NCI-H524 treated with DMSO at 0.1 percent for 48 hours (cell line): ENCODE measurements at places on chromosomes 4 and X.

DNA sequence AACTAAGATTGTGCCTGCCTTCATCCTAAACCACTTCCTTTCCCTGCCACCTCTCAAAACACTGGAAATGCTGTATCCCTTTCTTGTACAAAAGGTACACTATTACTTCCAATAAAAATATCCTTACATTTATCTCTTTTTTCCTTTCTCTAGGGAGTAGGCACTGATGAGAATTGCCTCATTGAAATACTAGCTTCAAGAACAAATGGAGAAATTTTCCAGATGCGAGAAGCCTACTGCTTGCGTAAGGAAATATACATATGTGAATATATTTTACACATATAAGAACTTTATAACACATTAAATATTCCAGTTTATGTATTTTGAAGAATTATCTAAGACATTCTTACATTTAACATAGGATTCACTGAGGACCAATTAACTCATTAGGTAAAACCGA lies 71.7 kb downstream of the ANXA10 start:
- DNase-seq: no peak

GRCh38 chrX:45351478-45351877 lies 150.8 kb upstream of the DIPK2B start:
- no peak for DNase-seq

DNA sequence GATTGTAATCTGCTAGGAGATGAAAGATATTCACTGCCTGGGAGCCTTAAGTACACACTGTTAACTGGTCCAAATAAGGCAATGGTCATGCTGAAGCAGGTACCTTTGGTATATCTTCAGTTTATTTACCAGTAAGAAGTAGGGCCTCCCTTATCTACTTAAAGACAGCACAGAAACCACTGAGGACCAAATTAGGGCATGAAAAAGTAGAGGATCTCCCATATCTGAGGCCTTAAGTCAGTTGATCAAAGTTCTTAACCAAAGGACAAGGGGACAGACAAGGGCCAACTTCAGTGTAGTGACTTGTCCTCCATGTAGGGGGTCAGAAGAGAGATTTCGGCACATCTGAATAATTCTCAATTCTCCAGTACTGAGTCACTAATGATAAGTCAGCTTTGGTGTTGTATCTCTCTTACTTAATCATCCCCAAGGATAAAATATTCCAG lies 59.1 kb downstream of the AMELX start:
- no peak for DNase-seq

DNA sequence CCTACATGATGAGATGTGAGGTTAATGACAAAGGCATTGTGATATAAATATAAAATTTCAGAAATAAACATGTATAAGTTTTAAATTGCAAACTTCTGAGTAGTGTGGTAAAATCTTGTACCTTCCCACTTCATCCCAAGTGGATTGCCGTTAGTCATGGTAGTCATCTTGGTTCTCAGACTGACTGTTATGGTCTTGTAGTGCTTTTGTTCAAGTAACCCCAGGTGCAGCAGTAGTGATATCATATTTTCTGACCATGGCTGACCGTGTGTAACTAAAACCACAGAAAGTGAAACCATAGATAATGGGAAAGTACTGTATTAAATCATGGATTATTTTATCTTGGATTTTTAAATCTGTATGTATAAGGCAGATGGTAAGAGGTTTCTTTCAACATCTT lies 74.8 kb upstream of the SLIT2 start:
- DNase-seq: no peak

DNA sequence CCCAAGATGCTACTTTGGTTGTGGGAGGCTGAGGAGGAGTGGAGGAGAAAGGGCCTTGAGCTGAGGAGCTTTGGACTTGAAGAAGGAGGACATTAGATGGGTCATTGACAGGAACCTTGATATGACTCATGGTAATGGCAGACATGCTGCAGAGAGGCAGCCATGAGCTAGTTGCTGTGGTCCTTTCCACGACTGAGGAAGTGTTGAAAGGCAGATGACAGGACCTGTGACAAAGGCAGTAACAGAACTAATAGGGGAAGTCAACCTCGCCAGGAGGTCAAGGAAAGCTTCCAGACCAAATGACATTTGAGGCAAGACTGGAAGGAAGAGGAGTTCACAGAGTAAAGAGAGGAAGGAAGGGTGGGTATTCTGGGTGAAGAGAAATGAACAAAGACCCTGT lies 7.6 kb upstream of the XPNPEP2 start:
- DNase-seq: no peak

DNA sequence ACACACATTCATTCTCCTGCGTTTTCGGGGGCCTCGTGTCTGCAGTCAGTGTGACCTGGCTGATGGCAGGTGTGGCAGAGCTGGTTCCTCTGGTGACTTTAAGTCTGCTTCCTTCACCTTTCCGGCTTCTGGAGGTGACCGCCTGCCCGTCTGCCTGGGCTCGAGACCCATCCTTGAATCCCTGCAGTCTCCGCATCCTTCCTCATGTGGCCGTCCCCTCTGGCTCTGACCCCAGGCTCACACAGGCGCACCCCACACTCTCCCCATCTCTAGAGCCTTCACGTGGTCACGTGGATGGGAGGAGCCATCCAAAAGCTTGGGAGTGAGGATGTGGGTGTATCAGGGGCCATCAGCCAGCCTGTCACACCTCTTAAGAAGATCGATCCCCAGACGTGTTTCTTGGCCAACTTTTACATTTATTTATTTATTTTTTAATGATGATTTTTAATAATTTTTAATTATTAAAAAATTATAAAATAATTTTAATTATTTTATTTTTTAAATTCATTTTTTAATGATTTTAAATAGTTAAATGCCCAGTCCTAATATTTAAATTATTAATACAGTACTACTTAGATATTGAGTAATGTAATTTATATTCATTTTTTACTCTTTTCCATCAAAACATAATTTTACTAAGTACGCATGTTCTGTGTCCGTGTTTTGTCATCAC lies 20.9 kb downstream of the RGS12 start:
- DNase-seq: no peak

DNA sequence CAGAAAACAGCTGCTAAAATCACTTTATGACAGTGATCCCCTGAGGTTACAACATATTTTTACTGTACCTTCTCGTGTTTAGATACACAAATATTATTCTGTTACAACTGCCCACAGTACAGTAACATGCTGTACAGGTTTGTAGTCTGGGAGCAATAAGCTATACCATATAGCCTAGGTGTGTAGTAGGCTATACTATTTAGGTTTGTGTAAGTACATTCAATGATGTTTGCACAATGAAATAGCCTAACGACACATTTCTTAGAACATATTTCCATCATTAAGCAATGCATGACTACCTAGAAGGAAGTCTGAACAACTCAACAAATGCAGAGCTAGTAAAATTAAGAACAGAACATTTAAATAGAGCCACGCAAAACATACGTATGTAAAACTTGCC lies 112.7 kb downstream of the ZAR1 start:
- no peak for DNase-seq

- DNase-seq: no peak
These were observed 256.8 kb upstream of the VCX start for GRCh38 chrX:7586126-7586525.

DNA sequence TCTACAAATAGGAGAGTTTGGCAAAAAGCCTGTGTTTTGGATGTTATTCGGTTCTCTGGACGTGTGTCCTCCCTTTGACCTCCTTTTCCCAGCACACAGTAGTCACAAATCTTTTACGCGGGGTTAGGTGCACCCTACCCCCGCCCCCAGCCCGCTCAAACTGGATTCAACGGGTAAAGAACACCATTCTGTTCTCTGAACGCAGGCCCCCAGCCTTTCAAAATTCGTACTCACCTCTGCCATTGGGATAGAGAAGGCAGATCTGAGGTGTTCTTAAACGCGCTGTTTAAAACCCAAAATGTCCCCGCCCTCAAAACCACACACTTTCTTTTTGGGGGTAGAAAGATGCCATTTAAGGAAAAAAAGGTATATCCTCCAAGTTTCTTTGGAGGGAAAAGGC lies 2.7 kb downstream of the LEF1 start:
- DNase-seq: no peak

DNA sequence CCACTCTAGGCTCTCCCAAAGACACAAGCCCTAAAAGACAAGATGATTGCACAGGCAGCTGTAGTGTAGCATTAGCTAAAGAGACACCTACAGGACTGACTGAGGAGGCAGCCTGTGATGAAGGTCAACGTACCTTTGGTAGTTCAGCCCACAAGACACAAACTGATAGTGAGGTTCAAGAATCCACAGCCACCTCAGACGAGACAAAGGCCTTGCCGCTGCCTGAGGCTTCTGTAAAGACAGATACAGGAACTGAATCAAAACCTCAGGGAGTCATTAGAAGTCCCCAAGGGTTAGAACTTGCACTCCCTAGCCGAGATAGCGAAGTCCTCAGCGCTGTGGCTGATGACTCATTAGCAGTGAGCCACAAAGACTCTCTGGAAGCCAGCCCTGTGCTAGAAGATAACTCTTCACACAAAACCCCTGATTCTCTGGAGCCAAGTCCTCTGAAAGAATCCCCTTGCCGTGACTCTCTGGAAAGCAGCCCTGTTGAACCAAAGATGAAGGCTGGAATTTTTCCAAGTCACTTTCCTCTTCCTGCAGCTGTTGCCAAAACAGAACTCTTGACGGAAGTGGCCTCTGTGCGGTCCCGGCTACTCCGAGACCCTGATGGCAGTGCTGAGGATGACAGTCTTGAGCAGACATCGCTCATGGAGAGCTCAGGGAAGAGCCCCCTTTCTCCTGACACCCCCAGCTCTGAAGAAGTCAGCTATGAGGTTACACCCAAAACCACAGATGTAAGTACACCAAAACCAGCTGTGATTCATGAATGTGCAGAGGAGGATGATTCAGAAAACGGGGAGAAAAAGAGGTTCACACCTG lies 306.3 kb downstream of the ANK2 start:
- DNase-seq: no peak

- DNase-seq: no peak
These were observed 108.3 kb downstream of the CDS1 start for GRCh38 chr4:84691170-84691691.

DNA sequence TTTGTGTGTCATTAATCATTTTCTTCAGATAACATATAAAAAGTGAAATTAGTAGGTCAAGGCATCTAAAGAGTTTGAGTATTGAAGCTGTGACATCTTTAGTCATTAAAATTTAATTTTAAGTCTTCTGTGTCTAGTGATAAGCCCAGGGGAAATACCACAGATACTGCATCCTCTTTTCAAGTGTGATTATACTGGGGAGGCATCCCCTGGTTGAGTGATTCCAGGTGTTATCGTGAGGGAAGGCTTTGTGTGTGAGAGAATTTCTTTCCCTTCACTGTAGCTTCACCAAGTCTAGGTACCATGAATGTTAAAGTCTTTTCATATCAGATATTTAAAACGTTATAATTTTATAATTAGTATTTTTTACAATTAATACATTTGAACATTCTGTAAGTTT lies 193.4 kb downstream of the FRAS1 start:
- no peak for DNase-seq

- no peak for DNase-seq
These were observed 25.6 kb upstream of the TADA2B start for GRCh38 chr4:7017446-7018048.

DNA sequence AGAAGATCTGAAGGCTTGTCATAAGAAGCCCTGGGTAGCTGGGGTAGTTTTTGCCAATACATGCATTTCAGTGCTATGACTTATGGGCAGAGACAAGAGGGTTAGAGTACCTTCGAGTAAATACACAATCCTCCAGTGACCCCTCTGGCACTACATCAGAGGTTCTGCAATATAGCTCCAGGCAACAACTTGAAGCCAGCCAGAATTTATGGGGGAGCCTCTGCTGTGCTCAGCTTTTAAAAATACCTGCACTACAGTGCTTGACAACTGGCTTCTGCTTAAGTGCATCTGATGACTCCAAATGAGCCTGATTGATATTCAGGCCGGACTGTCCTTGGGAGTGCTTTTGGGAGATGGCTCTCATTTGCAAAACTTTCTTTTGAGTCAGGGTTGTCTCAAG lies 44.9 kb upstream of the SMAD1 start:
- DNase-seq: no peak
